Inflammatory macrophage treated with lipopolysaccharide for 4 hours (primary cell): ENCODE measurements at places on chromosomes 3 and 15.

- no peak for DNase-seq
Observed at GRCh38 chr15:47944637-47945288, 176.0 kb upstream of the SLC24A5 start.

- DNase-seq: no peak
Observed at GRCh38 chr3:139447486-139447885, 28.8 kb downstream of the RBP2 start.

- no peak for DNase-seq
Observed at GRCh38 chr3:6260551-6261191, 600.2 kb upstream of the GRM7 start.

GRCh38 chr3:159146856-159147435, 345.1 kb downstream of the MFSD1 start:
- DNase-seq: no peak

GRCh38 chr3:37319784-37320183, 145.4 kb upstream of the LRRFIP2 start:
- no peak for DNase-seq

DNA sequence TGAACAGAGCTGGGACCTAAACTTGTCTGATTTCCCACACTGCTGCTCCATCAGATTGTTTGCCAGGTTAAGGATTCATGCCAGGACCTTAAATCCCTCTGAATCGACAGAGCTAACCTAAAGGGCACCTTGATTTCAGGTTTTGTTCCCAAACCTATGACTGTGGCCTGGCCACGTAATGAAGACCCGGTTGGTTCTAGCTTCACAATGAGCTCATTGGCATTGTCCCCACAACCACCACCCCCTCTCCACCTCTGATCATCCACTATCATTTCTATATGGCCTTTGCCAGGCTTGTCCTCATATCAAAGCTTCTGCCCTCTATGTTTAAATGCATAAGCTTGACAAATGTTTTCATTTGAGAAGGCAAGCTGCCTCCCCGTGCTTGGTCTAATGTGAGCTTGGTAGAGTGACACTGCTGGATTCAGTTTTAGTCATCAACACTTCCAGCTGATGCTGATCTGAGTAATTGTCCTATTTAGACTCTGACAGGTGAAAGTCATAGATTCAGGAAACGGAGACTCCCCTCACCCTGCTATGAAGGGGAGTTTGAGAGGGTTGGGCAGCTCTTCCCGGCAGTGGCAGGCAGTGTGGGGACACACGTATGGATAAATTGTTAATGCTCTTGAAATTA, 407.1 kb upstream of the CFAP20DC start:
- no peak for DNase-seq

DNA sequence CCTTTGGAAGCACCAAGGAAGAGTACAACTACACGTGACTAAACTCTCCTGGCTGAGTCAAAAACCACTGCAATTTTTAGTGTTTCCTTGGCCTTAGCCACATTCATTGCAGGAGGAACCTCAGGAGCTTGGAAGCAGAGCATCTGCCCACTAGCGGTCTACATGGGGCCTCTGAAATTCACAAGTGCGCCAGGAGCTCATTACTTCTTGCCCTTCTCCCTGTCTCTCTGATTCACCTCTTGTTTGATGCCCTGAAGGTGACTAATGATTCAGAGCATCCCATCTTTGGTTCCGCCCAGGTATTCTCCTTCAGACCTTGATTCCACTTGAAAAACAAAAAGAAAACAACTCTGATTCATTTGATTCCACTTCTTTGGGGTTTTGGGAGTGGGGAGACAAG, 201.1 kb upstream of the LPP start:
- DNase-seq: no peak
